ENCODE measurements at places on chromosomes 16 and 17. TPM values are rescaled to one million over a fixed set of nuclear protein-coding genes. Genes with fewer than 3 reads are reported as not detected.

SRCAP gene
- total RNA-seq, result 38.3 TPM

DNA sequence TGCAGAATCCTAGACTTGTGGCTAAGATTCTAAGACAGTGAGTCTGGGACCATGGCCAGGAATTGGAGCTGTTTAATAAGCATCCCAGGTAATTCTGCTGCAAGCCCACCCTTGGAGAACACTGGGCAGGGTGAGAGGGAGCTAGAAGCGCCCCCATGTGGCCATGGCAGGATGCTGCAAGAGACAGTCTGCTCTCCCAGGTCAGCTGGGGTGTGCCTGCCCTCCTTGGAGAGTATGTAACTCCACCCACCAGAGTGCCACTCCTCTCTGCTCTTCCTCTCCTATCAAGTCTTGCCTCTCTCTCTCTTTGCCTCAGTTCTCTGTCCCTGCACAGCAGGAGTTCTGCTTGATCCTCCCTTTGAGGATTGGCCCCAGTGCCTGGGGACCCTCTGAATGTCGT, 14.9 kb downstream of the RCVRN start:
- no peak overlapping the region for H3K4me3 ChIP-seq
- no peak overlapping the region for H3K27ac ChIP-seq
- no peaks in the 10 kb centered on the region for H3K27me3 ChIP-seq
- no peaks in the 10 kb centered on the region for H3K36me3 ChIP-seq

DNA sequence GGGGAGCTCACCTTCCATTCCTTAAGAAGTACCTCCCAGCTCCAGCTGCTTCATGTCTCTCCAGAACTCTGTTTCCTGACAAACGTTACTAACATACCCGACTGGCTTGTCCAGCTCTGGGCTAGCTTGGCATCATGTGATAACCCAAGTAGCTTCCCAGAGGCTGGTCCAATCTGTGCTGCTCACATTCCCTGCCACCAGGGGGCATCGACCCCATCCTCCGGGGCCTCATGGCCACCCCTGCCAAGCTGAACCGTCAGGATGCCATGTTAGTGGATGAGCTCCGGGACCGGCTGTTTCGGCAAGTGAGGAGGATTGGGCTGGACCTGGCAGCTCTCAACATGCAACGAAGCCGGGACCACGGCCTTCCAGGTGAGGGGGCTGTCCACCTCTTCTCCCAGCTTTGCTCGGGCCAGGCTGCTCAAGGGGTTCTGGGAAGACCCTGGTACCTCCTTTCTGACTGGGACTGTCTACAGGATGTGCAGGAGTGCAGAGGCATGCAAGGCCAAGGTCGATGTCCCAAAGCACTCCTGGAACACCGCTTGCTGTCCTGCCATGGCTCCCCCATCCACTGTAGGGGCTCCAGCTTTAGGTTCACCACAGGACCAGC, 7.6 kb downstream of the EPX start:
- no peaks in the 10 kb centered on the region for H3K36me3 ChIP-seq
- no peak overlapping the region for H3K4me3 ChIP-seq
- peak; percentile 70 for DNase-seq
- no peaks in the 10 kb centered on the region for H3K4me1 ChIP-seq

DNA sequence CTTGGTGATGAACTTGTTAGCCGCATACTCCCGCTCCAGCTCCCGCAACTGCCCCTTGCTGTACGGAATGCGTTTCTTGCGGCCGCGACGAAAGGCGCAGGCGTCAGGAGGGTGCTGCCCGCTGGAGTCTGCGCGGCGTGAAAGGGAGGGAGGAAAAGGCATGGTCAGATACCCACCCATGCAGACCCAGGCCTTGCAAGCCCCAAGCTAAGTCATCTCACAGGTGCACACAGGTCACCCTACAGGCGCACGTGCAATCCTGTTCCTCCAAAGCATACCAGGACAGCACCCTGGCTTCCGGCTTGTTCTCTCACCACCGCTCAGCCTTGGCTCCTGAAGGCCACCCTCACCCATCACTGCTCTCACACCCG, 1.6 kb downstream of the HOXB13 start:
- no peak overlapping the region for H3K4me3 ChIP-seq
- no peak overlapping the region for H3K27ac ChIP-seq
- H3K27me3 ChIP-seq, result peaks cover 86% of the 10 kb centered on the region
- H3K4me1 ChIP-seq, result peaks cover 31% of the 10 kb centered on the region

GRCh38 chr16:84093879-84094270, 22.9 kb downstream of the MBTPS1 start:
- no peak for DNase-seq
- H3K4me1 ChIP-seq, result peaks cover 10% of the 10 kb centered on the region
- no peak overlapping the region for H3K27ac ChIP-seq

MBTPS1 gene
- 126 TPM for total RNA-seq

DNA sequence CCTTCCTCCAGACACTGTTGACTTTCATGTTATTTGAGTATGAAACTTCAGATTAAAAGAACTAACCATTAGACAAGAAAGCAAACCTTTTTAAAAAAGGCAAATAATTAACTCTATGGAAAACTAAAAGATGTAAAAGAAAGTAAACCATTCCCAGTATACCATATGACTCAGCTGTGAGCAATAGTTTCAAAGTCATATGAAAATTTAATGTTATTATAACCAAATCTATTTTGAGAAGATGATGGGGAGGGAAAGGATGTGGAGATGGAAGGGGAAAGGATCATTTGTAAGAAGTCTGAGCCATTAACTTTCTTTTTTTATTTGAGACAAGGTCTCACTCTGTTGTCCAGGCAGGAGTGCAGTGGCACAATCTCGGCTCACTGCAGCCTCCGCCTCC, 131.8 kb downstream of the IRX5 start:
- H3K27ac ChIP-seq, result no peak overlapping the region
- no peaks in the 10 kb centered on the region for H3K27me3 ChIP-seq
- H3K36me3 ChIP-seq, result no peaks in the 10 kb centered on the region
- no peaks in the 10 kb centered on the region for H3K4me1 ChIP-seq

KIAA0513 gene
- 39.4 TPM for total RNA-seq

DNA sequence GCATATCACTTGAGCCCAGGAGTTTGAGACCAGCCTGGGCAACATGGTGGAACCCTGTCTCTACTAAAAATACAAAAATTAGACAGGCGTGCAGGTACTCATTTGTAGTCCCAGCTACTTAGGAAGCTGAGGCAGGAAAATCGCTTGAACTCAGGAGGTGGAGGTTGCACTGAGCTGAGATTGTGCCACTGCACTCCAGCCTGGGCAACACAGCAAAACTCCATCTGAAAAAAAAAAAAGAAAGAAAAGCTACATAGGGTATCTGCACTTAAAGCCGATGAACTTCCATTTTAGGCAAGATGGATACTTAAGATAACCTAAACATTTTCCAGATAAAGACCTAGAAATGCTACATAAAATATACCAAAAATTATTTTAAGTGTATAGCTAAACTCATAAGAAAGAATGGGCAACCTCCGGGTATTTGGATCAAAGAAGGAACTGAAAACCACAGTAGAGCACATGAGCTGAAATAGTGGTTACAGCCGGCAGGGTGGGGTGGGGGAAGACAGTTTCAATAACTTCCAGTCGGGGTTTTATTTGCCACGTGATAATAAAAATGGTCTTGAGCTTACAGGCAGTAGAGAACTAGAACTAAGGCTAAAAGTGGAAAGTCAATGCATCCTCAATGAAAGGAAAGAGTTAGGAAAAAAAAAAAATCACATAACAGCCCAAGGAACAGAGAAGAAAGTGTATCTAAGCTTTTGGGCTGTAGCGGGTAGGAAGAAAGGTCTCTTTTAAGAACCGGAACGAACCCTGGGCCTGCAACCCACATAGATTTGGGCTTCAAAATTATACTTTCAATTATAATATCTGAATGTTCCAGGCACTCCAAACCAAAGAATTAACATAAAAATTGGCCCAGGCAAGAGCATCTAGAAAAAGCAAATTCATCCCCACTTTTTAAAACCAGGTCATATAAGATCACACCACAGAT, 53.1 kb downstream of the CFDP1 start:
- H3K36me3 ChIP-seq, result no peaks in the 10 kb centered on the region
- H3K4me1 ChIP-seq, result peaks cover 30% of the 10 kb centered on the region
- H3K27me3 ChIP-seq, result no peaks in the 10 kb centered on the region

DNA sequence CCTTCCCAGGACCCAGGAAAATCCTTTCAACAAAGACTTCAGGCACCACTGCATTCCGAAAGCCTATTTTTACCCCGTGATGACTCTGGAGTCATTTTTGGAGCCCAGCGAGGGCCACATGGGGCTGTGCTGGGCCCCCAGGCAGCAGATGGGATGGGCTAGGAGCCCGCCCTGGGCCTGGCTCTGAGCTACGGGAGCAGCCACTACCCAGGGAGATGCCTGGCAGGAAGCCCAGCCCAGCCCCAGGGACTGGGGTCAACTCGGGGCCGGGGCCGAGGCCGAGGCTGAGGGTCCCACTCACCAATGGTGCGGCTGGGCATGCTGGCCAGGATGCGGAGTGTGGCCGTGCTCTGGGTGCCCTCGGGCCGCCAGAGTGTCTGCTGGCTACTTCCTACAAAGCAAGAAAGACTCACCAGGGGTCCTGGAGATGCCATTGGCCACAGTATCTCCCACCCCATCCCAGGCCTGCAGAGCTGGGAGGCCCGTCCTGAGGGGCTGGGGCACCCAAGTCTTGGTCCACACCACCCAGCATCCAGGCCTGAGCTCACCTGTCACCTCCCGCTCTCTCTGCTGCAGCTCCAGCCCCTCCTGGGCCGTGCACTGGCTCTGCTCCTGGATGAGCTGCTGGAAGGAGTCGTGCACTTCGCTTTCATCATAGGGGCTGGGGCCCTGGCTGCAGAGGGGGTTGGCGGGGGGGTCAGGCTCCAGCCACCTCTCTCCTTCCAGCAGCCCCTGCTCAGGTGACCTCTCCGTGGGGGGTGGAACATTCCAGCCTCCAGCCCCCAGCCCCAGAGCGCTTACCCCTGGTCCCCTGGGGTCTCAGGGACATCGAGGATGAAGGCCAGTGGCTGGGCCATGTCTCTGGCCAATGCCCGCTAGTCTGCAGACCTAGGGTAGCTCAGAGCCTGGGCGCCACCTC, 2.3 kb downstream of the TMC6 start:
- no peaks in the 10 kb centered on the region for H3K27me3 ChIP-seq
- peaks cover 47% of the 10 kb centered on the region for H3K4me1 ChIP-seq
- H3K27ac ChIP-seq, result peak overlapping the region; percentile 88
- DNase-seq, result peak; percentile 78
- peak overlapping the region; percentile 78 for H3K4me3 ChIP-seq
- H3K36me3 ChIP-seq, result peaks cover 47% of the 10 kb centered on the region

ALDH3A1 gene
- 4.3 TPM for total RNA-seq

GRCh38 chr17:7341842-7342241, 5.5 kb downstream of the ACAP1 start:
- H3K4me3 ChIP-seq, result no peak overlapping the region
- no peak for DNase-seq
- H3K27me3 ChIP-seq, result no peaks in the 10 kb centered on the region
- H3K4me1 ChIP-seq, result no peaks in the 10 kb centered on the region

DNA sequence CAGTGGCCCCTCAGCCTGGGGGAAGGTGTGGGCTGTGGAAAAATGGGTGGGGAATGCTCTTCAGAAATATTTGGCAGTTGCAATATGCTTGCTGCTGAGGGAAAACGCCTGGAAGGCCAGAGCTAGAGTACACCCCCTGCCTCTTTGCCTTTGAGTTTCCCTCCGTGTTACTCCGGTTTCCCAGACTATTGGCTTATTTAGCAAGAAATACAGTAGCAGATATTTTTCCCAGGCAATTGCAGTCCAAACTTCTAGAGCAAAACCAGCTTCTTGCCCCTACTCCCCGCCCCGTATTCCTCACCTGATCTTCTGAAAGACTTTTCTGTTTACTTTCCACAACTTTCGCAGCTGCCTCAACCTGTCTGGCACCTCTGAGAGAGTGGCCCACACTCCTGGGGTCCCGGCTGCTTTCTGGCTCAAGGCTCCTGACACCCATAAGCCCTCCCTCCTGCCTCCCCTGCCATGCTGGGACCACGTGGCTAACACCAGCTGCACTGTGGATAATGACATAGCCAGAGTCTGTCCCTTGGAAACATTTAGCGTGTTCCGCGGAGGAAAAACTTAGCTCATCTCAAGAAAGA, 45.8 kb upstream of the HELZ start:
- H3K4me3 ChIP-seq, result no peak overlapping the region
- no peaks in the 10 kb centered on the region for H3K36me3 ChIP-seq
- peaks cover 5% of the 10 kb centered on the region for H3K4me1 ChIP-seq
- H3K27ac ChIP-seq, result no peak overlapping the region

All from upper lobe of left lung (tissue), 6 donors.